Fibroblast of skin of left quadriceps (primary cell): ENCODE measurements at places on chromosomes 7 and 10.

DNA sequence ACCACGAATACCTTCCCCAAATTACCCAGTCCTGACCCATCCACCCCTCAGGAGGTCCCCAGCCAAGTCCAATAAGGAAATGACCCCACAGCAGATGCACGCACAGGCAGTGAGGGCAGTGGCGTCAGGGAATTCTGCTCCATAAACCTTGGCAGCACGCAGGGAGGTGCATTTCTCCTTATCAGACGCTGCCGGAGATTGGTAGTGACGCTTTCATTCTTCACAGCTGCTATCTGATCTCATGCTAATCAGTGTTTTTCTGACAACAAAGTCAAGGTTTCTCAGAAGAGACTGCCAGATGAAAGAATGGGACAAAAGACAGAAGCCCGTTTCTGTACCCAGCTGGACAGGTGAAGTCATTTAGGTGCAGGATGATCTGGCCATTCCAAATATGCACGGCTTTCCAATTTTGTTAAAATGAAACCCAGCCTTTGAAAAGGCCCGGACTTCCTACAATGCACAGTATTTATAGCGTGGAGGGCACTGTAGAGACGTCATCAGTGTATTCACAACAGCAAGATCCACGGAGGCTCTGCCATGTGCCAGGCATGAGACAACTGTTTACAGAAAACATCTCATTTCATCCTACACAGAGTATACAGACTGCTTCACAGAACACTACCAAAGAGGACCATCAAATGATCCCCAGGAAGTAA lies 35.3 kb downstream of the DIP2C start:
- DNase-seq = no peak

- DNase-seq = no peak
Measured at GRCh38 chr10:119281581-119282071, 74.3 kb downstream of the GRK5 start.

DNA sequence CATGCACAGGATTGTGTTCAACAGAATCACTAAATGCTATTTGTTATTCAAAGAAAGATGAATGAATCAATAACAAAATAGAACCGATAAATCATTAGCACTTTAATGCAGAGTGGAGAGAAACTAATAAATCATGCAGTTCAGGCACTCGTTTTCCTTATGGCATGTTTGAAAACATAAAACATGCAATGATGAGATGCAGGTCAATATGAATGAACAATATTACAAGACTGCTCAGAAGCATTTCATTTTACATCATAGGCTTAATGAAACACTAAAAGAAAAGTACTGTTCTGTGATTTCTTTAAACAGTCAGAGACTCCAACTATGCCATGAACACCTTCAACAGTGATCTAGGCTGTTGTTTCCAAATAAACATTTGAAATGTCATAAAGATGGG lies 158.1 kb upstream of the ETV1 start:
- DNase-seq = no peak

- no peak for DNase-seq
Measured at GRCh38 chr10:71359364-71360046, 37.2 kb upstream of the CDH23 start.

DNA sequence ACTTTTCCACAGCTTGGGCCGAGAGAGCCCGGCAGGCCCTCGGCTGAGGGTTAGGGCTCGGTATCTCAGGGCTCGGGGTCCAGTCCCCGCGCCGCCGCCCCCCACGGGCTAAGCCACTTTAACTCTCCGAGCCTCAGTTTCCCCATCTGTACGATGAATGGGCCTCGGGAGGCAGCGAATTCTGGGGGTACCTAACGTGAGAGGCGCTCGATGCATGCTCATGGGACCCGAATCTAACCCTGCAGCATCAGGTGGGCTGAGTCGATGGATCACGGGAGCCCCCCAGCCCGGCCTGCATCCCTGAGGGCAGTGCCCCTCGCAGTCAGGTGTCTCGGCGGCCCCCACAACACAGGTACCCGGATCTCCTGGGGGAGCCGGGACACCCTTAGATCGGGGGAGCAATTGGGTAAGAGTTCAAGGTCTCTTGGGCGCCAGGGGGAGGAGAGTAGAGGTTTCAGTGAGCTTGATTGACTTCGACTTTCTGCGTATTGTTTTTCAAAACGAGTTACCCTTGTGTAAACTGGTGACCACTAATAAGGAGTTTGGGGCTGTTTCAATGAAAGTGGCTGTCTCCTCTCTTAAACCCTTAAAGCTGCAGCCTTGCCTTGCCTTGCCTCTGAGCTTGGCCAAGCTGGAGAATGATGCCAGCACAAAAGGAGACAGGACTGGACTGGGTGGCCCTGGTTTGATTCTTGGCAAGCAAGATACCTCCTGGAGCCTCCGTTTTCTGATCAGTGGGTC lies 631 bp downstream of the POR start:
- DNase-seq = no peak

DNA sequence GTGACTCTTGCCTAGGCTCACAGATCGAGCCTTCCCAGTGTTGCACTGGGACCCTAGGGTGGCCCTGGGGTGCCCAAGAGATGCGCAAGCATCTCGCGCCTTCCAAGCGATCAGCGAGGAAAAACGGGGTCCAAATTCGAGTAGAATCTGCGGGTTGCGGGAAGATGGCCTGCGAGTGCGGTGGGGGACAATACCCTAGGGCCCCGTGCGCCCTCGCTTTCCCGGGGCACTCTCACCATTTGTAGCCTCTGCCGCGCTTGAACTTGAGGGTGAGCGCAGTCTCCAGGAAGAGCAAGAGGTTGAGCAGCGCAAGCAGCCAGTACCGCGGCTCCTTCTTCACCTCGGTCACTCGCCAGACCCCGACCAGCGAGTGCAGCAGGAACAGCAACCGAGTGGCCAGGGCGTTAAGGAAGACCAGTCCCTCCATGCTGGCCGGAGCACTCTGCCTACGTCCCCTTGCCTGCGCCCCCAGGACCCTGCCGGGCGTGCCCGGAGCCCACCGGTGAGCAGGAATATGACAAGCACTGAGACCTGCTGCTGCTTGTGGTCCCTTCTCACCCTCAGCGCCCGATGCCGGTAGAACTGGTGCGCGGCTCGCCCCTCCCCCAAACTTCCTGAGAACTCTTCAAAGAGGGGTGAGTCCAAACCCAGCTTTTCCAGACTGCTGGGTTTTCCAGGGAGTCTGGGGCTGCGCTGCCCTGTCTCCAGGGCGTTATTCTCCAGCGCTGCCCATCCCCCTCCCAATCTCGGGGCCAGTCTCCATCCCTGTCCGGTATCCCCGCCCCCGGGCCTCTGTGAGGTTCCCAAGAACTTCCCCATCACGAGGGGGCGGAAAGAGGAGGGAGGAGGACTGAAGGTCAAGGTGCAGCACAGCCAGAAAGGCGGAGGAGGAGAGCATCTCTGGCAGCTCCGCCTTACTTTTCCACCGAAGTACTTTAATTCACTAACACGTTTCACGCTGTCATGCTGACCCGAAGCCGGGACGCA lies at the start of gene TMEM26:
Gene TMEM26, minus strand, starts transcription at position 727 of the 987 bp plus-strand sequence. Its CDS starts 300 bp downstream, at position 427.
- no peak for DNase-seq

DNA sequence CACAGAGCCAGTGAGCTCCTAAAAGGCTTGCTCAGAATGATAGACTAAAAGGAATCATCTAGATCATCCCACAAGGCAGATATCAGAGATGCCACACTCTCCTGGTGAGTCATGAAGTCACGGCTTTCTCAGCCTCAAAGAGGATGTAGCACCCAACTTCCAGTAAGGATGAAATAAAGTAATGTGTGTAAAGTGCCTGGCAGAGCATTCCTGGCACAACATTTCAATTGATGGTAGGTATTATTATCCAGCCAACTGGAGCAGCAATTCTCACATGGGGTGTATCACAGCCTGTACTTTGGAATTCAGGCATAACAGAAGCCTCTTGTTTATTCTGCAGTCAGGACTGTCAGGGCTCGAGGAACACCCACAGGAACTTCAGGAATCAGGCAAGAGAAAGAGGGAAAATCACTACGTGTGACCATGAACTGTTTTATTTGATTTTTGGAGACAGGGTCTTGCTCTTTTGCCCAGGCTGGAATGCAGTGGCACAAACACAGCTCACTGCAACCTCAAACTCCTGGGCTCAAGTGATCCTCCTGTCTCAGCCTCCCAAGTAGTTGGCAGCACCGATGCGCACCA lies 5.3 kb upstream of the NAT16 start:
- DNase-seq = no peak

DNA sequence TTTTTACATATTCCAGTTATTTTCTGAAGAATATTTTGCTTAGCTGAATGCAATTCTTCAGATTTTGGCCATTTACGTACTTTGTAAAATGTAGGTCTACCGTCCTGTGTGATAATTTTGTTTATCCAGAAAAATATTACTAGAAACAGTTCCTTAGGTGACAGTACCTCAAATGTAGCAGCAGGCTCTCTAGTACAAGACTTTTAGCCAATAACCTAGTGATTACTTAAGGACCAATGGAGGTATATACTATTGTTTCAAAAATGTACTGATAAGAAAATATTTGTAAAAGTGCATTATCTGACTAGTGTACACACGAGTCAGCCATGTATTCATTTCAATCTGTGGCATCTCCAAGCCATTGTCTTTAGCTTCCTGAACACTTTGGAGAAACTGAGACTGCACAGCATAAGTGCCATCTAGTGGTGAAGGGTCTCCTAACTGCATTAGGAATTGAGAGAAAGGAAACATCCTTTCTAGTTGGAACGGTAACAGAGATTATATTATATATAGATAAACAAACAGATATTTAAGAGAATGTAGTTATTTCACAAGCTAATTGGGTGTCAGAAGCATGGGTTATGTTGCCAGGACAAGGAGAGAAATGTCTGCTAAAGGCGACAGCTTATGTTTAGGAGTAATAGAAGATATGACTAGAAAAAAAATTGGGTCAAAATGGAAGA lies 23.7 kb downstream of the RTKN2 start:
- no peak for DNase-seq

DNA sequence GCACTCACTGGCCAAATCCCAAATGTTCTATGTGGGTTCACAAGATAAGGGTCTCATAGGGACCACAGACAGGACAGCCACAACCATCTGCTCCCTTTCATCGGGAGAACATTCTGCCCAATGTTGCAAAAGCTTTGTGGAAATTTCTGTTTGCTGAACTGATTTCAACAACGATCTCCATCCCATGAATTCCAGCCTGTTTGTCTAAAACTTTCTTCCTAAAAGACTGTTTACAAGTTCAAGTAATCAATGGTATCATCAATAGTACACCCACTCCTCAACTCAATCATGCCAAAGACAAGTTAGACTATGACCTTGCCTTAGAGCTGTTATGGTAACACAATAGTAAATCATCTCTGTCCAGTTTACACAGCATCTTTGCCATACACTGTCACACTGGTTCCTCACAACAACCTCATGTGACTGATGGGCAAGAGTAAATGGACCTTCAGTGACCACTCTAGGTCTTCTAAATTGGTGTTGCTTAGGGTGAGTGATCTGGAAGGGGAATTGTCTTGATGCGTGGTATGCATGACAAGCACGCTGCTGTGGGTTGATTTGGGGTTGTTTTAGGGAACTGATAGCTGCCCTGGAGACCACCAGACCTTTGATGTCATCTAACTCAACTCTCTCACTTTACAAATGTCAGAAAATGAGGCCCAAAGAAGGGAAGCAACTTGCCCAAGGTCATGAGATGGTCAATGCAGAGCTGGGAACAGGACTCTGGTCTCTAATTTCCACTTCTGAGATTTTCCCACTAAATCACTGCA lies 95.1 kb downstream of the PPP1R3C start:
- no peak for DNase-seq

DNA sequence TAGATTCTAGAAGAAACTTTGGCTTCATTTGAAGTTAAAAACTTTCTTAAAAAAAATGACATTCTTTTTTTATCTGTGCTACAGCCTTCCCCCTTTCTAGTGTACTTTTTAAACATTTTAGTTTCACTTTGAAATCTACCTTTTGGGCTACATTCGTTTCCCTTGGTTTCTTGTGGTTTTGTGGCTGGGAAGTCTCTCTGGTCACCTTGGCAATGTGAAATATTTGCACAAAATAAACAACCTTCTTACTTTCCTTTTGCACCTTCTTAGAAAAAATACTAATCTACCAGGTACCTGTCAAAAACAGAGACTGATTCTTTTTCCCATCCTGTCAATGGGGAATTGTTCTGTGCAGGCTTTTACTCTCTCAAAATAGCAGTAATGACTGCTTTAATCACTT lies 350.2 kb downstream of the GATA3 start:
- DNase-seq = no peak

DNA sequence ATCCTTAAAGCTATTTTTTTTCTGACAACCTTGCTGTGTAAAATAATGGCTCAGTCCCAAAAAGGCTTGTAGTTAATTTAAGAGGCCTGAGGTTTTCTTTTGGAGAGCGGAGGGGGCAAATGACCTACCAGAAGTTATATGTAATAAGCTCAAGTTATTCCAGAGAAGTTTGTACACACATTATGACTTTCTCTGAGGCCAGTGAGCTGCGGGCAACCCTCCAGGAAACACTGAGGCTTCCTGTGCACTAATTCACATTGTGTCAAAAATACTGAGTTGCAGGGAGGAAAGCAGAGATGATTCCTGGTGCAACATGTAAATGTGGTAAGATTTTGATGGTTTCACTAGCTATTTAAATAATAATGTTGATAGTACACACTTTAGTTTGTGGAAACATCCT lies 188.6 kb downstream of the DIP2C start:
- peak; percentile 36 for DNase-seq

GRCh38 chr7:10412422-10413019 lies 561.2 kb upstream of the PHF14 start:
- peak; percentile 0 for DNase-seq

- DNase-seq = peak; percentile 28
Measured at GRCh38 chr10:26890956-26891355, 30.2 kb upstream of the ABI1 start.

DNA sequence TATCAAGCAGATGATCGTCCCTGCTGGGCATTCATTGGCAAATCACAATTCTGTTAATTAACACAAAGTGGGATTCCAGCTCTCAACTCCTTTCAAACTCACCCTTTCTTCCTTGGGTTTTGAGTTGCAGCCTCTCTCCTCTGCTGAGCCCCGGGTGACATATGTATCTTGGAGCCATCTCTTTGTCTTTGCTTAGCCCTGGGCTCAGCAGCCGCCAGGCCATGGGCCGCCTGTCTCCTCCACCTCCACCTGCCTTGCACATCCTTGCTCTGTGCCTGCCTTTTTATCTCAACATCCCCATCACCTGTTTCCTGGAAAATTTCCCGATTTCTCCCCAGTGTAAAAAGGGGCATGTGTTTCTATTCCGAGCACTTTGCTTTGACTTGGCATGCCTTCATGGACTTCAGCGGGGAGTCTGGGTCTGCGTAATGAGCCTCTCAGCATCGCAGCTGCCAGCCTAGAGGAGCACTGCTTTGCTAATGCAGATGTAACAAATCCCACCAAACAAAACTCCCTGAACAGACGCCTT lies 141.3 kb upstream of the AGK start:
- DNase-seq = no peak
